C1 segment of cervical spinal cord (tissue), 14 donors: ENCODE measurements at places on chromosomes 6 and 20.

- DNase-seq, result no peak
These were observed 47.4 kb downstream of the SOD2 start for GRCh38 chr6:159645640-159646039.

DNA sequence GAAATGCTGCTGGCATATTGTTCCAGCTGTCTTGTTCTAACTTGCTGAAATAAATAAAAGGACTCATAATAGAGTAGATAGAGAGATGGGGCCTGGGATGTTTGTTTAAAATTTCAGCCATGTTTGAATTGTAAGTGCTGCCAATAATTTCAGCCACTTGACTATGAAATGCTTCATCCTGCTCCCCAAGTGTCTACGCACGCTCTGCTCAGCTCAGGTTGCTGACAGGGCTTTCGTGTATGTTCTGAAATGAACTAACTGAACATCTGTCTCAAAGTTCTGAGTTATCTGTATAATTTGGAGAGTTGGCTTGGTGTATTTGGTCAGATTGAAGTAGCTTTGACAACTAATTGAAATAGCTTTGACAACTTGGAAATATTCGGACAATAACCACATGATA lies 387.8 kb downstream of the BMP2 start:
- no peak for DNase-seq

GRCh38 chr20:59955131-59955796 lies 3.0 kb upstream of the CDH26 start:
- DNase-seq, result no peak

GRCh38 chr6:3868544-3868943 lies 19.4 kb downstream of the FAM50B start:
- DNase-seq, result peak; percentile 13

GRCh38 chr20:48827855-48828733 lies at the start of gene PREX1:
TSS of gene PREX1 (minus strand) at chr20:48827999. CDS start at chr20:48827860, 139 bp downstream.
- no peak for DNase-seq

DNA sequence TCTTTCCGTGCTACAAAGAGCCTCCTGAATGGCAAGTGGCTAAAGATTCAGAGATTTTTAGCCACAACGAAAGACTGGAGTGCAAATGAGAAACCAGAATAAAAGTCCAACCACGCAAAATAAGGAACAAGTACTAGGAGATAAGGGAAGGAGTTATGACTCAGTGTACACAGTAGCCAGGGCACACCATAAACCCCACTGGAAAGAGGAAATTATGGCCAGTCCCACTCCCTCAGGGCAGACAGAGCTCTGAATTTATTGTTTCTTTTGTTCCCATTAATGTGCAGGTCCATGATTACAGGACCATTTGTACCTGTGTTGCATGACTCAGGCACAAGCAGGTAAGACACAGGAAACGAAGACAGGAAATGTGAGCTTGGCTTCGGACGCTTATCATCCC lies 150.3 kb upstream of the PREP start:
- no peak for DNase-seq

GRCh38 chr6:32194825-32195651 lies 2.6 kb upstream of the GPSM3 start:
- DNase-seq, result peak; percentile 55

DNA sequence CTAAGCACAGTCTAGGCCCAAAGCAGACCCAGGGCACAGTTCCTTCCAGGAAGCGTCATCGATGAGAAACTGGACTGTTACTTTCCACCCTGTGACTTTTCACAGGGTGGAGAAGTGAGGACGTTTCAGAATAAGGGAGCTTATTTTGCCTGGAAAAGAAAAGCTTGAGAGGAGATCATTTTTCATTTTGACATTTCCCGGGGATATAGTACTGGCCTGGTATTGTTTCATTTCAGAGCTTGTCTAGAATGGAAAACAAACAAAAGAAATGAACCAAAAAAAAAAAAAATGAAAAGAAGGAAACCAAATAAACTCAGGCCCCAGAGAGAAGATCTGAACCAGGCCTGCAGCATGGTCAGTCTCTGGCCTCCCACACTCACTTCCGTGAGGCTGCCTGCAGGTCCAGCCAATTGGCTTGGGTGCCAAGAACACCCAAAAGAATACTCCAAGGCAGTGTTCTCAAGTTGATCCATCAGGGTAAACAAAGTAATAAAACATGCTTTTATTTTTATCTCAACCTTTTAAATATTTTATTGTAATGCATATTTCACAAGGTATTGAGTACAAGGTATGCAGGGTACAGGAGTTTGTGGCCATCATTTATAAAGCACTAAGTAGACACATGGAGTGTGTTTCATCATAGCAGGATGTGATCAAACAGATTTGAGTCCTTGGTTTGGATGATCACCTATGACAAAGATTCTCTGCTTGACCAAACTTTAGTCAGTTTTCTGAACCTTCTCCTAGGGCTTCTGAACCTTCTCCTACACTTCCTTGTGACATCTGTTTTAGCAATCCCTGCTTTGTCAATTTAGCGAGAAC lies 176.9 kb upstream of the GGTLC1 start:
- no peak for DNase-seq

DNA sequence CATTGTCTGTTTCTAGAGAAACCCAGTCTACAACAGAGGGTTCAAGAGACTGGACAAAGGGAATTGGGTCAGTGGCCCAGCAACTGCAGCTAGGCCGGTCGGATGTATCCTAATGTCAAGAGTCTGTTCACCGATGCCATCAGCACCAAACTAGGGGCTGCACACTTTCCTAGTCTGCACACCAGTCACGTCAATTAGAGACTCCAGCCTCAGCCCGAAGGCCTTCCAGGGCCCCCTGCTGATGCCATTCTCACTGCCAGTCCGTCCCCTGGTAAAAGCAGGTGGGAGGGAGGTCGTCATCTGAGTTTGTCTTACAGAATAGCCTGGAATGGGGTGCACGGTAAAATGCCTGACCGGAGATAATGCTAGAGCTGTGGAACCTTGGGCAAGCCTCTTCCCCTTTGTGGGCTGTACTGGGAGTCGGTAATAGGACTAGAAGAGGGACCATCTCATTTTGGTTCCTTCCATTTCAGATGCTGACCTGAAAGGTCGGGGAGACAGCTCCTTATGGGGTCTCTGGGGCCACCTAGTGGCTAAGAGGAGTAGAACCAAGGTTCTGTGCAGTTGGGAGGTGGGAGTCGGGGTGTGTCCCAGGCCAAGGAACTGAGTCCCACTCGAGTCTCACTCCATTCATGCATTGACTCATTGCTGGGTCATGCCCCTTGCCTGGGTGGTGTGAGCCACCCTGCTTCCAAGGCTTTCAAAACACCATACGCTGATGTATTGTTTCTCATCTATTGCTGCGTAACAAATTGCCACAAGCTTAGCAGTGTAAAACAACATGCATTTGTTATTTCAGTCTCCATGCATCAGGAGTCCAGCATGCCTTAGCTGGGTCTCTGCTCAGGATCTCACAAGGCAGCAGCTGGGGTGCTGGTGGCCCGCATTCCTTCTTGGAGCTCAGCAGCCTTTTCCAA lies 5.1 kb downstream of the SOX12 start:
- no peak for DNase-seq

GRCh38 chr6:5036269-5036668 lies 32.4 kb upstream of the RPP40 start:
- no peak for DNase-seq

- no peak for DNase-seq
These were observed 20.9 kb downstream of the PKIG start for GRCh38 chr20:44603327-44603726.

GRCh38 chr6:128208078-128208477 lies 307.2 kb upstream of the THEMIS start:
- DNase-seq, result no peak

DNA sequence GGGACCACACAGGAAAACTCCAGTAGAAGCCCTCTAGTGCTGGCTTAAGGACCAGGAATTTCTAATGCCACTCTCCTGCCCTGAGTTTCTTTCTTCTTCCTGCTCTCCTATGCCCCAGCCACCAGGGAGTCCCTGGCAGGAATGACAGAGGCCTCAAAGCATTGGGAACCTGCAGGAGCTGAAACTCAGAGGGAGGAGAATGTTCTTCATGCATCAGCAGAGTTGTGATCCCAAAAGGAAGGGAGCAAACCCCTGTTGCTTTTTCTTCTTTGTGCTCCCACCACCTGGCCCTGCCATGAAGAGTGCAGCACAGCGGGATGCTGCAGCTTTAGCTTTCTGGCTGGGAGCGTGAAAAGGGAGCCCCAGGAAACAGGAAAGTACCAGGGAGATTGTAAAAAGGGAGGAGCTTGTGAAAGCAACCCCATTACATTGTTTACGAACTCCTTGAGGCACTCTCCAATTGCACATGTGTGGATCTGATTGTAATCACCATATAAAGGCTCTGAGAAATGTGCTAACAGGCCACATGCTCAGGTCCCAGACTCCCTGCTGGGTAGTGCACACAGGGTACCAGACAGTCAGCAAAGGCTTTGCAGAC lies 34.7 kb upstream of the FKBP1A start:
- DNase-seq, result no peak

DNA sequence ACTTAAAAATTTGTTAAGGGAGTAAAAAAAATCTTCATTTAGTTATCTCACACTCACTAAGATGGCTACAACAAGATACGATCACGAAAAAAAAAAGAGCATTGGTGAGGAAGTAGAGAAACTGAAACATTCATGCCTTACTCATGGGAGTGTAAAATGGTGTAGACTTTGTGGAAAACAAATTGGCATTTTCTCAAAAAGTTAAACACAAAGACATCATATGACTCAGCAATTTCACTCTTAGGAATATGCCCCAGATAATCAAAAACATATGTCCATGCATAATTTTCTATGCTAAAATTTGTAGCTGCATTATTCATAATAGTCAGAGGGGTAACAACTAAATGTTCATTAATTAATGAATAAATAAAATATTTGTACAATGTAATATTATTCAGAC lies 120.9 kb upstream of the IRAK1BP1 start:
- no peak for DNase-seq

DNA sequence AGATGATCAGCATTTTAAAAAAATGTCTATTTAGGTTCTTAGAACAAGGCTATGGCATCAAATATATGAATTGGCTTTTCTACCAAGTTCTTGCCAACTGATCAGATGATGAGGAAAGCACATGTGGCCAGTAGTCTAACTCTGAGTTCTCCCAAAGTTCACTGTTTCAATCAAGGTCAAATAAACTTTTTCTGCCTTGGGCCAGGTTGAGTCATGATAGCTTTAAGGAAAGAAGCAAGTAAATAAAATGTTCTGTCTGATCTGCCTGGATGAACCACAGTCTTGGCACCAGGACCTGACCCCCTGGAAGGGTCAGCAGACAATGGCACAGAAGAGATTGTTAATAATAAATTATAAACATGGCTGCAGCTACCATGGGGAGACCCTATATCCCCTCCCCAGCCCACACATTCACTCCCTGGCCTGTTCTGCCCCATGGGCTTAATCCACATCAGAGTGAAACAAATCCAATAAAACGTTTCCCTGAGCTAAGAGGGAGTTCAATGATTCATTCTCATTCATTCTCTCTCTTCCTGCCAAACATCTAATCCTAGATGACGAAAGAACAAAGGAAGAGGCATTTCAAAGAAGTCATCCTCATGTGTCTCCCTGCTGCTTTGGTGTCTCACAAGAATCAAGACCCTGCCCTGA lies 661.6 kb downstream of the DHX35 start:
- DNase-seq, result no peak

GRCh38 chr6:34295721-34296120 lies 46.9 kb upstream of the SMIM29 start:
- no peak for DNase-seq

GRCh38 chr6:154165478-154165877 lies 126.4 kb downstream of the OPRM1 start:
- no peak for DNase-seq

DNA sequence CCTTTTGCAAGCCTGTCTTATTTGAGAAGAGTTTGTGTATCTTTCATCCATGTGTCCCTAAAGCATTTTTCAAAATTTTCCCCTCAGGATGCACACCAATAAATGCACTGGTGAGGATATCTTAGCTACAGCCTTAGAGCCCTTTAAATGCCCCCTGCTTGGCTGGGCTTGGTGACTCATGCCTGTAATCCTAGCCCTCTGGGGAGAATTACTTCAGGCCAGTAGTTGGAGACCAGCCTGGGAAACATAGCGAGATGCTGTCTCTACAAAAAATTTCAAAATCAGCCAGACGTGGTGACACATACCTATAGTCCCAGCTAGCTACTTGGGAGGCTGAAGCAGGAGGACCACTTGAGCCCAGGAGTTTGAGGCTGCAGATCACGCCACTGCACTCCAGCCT lies 33.8 kb upstream of the PLCB4 start:
- no peak for DNase-seq

DNA sequence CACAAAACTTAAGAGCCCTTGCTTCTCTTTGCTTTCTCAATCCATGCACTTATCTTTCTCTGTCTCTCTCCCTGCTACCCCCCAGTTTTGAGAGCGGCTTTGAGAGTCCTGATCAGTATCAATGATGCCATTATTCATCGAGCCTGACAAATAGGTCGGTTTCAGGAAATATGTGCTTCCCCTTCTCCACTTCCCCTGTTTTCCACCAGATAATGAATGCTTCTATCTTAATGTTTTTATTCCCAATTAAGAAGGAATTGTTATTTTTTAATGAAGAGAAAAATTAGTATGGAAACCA lies 117.7 kb downstream of the KIF13A start:
- no peak for DNase-seq

GRCh38 chr6:26556263-26557070 lies 18.3 kb downstream of the HMGN4 start:
- DNase-seq, result no peak

GRCh38 chr20:53800883-53801604 lies 207.4 kb upstream of the ZNF217 start:
- DNase-seq, result no peak

- DNase-seq, result no peak
These were observed 481.2 kb downstream of the TFAP2A start for GRCh38 chr6:9933677-9934076.

- no peak for DNase-seq
These were observed 67.6 kb downstream of the NUDT3 start for GRCh38 chr6:34324738-34325444.

- no peak for DNase-seq
These were observed 902.3 kb upstream of the FLRT3 start for GRCh38 chr20:15239542-15240206.
